WERI-Rb-1 (cell line): ENCODE measurements at places on chromosomes 13 and 19.

GRCh38 chr13:43650882-43651281 is 135.9 kb downstream of the ENOX1 start:
- no peak for DNase-seq

- no peak for DNase-seq
Measured at GRCh38 chr13:95269756-95270155, 31.5 kb downstream of the ABCC4 start.

GRCh38 chr13:23433171-23434153 is at the start of gene SACS:
SACS (minus strand) TSS chr13:23433702; CDS start chr13:23411239, 22,463 bp downstream.
- peak; percentile 68 for DNase-seq

DNA sequence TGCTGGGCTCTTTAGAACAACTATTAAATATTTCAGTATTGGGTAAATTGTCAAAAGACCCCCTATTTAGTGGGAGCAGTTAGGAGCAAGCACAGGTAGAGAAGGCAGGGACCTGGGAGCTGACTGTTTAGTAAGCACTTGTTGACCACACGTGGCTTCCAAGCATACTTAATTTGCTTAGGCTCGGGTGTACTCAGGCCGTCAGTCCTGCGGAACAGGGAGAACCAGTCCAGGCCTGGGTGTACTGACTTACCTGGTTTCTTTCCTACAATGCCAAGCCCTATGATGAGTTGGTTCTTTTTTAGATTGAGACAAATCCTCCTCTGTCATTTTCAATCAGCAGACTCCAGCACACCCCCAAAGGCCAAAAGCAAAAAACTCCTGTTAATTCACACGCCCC is 90.0 kb downstream of the WDFY2 start:
- DNase-seq = no peak

- peak; percentile 15 for DNase-seq
Measured at GRCh38 chr19:31314849-31315629, 34.2 kb downstream of the TSHZ3 start.

DNA sequence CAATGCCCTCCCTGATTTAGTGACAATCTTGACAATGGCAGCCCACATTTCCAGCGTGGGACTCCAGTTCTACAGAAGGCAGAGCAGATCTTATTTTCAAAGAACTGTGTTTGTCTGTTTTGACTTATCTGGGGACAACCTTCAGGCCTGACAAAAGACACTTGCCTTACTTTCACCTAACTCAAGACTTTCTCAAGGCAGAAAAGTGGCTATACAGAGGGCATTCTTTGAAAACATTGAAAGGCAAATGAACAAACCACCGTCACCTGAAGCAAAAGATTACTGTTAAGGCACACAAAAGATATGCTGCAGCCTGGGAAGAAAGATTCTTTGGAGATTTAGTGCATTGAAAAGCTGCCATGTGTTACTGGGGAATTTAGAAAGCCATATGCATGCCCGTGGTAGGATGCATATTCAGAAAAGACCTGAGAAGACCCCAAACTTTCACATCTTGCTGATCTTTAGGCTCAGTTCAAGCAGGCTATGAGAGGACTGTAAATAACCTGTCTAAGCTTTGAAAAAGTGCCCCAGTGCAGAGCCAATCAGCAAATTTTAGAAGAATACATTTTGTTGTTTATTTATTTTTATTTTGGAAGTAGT is 82.8 kb downstream of the TSC22D1 start:
- no peak for DNase-seq

DNA sequence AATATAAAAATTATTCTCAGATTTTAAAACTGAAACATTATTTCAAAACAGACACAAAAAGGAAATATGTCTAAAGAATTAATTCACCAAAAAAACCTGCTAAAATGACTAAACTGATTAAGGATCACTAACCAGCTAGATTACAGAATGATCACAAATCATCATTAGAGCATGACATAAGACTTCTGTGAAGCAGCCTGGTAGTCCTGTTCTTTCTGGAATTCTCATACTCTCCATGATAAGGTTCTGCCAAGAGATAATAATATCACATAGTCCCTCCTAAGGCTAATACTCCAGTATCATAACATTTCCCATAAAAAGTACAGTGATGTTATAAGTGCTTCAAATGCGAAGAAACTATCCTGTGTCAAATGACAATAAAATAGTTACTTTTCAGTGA is 1814.9 kb downstream of the SLITRK5 start:
- no peak for DNase-seq

GRCh38 chr19:29411113-29411581 is 114.6 kb upstream of the VSTM2B start:
- DNase-seq = no peak

DNA sequence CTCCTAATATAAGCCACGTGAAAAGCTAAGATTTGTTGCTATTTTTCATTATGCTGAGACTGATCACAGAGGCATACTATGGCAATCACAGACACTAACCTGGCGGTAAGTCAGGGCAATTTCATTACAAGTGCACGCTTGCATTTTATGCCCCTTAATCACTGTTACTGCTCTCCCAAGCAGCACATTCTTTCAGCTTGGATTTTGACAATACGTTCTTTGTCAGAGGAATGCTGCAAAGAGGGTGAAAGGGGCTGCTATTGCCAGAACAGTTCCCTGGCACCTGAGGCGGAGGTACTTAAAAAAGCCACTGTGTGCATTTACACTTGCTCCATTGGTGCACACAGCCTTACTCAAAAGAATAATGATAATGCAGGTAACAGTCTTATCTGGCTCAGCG is 346.6 kb downstream of the RFC3 start:
- DNase-seq = no peak

- DNase-seq = peak; percentile 83
Measured at GRCh38 chr19:48644839-48645619, 958 bp downstream of the CA11 start.

DNA sequence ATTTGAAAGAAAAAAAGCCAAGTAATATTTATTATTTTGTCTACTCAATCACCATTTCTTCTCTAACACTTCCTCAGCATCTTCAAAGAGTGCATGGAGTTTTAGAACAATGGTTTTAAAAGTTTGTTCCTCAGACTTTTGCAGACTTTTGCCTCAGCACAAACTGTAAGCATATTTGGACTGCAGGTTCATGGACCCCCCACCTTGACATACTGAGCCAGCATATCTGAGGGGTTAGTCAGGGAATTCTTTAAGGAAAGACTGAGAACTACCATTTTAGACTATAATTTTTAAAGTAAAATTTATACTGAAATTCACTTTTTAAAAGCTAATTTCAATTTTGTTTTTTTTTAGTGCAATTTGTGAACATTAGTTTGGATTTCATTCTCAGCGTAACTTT is 1676.8 kb upstream of the PCDH20 start:
- DNase-seq = no peak

DNA sequence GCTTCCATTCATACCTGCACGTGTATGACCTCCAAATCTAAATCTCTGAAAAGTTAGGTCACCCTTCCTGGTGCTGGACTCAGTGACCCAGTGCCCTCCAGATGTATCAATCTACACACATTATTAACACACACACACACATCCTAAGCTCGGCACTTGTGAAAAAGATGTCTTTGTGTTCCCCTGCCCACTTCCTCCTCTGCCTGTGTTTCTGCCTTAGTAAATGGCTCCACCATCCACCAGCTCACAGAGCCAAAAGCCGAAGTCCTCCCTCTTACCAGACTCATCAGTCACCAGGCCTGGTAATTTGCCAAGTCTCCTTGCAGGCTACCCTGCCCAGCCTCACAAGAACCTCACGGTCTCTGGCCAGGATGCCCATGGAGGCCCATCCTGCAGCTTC is 131.5 kb downstream of the SHISA2 start:
- no peak for DNase-seq

DNA sequence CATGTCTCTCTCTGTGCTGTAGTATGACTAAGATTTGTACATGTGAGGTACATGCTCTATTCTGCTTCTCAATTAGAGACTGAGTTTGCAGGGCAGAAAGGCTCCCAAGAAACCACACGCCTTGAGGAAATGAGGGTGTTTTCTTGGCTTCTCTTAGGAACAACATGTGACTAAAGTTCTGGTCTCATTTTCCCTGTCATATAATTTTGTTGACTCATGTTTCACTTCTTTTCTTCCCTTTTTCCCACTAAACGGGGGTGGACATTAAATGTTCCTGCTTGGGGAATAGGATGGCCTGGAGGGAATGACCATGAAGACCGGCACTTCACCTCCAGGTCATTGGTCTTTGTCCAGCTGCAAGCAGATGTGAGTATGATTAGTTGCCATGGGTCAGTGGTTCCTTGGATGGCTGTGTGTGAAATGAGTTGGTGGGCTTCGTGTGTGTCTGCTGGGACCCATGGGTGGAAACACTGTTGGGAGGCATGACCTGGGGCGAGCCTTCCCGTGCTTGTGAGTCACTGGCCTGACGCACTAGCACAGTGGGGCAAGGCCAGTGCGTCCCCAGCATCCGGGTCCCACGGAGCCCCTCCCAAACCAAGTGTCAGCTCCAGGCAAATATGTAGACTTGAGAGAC is 56.6 kb downstream of the COL4A1 start:
- DNase-seq = no peak

DNA sequence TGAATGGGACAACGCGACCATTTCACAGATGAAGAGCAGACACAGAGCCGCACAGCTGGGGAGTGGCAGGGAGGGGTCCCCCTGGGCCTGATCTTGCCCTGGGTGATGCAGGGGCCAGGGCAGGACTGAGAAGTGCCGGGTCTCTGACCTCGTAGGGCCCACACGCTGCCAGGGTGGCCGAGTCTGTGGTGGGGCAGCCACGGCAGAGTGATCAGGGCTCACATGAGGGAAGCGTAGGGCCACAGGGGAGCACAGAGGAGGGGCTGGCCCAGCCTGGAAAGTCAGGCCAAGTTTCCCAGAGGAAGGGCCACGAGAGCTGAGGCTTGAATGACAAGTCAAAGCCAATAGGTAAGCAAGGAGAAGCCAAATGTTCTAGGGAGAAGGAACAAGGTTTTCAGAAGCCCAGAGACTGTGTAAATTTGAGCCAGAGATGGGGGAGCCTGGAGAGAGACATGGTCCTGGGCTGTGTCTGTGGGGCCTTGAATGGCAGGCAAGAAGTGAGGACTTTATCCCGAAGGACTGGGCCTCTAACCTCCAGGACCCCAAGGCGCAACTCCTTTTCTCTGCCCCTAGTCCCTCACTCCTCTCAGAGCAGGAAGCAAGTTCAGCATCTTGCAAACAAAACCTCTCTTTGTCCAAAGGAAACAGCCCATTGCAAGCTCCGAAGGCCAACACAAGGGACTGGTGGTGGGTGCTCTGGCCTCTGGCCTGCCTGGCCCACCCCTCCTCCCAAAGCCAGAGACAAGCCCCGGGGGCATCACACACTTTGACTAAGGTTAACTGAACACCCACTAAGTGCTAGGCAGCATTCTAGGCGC is 31.7 kb upstream of the FXYD3 start:
- DNase-seq = no peak

GRCh38 chr13:47480951-47481350 is 520.1 kb downstream of the SUCLA2 start:
- DNase-seq = no peak

GRCh38 chr19:46213156-46213555 is 16.4 kb upstream of the IGFL1 start:
- DNase-seq = no peak

GRCh38 chr19:32471811-32472210 is 66.2 kb downstream of the DPY19L3 start:
- DNase-seq = no peak

GRCh38 chr19:57362419-57362818 is 932 bp upstream of the TRAPPC2B start:
- DNase-seq = no peak

- no peak for DNase-seq
Measured at GRCh38 chr19:47661611-47662010, 51.6 kb upstream of the EHD2 start.

- DNase-seq = peak; percentile 88
Measured at GRCh38 chr19:41939861-41940730, 11.8 kb upstream of the ERFL start.

DNA sequence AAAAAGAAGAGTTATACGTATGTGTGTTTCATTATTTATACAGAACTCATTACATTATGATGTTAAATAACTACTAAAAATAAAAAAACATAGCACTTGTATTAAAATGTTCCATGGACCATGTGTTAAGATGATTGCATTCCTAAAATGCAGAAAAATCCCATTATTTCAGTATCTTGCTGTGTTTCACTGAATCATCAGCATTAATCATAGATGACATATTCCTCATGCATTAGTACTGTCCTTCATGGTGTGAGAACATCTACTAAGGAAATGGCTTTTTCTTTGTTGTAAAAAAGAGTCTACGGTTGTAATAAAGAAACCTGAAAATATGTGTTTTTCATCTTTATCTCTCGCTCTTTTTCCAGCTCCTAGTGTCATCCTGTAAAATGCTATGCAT is 416.5 kb downstream of the FGF14 start:
- no peak for DNase-seq

DNA sequence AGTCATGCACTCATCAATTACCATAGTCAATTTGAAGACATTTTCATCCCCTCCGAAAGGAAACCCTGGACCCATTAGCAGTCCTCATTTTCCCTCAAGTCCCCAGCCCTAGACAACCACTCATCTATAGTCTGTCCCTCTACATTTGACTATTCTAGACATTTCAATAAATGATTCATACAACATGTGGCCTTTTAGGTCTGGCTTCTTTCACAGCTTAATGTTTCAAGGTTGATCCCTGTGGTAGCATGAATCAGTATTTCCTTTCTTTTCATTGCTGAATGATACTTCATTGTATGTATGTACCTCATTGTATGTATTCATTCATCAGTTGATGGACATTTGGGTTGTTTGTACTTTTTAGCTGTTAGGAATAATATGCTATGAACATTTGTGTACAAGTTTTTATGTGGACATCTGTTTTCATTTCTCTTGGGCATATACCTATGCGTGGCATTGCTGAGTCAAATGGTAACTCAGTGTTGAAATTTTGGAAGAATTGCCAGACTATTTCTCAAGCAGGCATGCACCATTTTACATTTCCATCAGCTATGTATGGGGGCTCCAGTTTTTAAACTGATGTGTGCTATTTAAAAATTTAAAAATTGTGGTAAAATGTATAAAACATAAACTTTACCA is 18.4 kb downstream of the SPATA13 start:
- DNase-seq = no peak
